Activated CD4-positive, alpha-beta T cell treated with anti-CD3 and anti-CD28 coated beads, Interleukin-2, amount 10 ng/mL, durations not matched to agents 7 days and 5 days (primary cell): ENCODE measurements at places on chromosomes 12 and 14.

GRCh38 chr12:6096527-6096926 is 27.9 kb downstream of the VWF start:
- DNase-seq = no peak

DNA sequence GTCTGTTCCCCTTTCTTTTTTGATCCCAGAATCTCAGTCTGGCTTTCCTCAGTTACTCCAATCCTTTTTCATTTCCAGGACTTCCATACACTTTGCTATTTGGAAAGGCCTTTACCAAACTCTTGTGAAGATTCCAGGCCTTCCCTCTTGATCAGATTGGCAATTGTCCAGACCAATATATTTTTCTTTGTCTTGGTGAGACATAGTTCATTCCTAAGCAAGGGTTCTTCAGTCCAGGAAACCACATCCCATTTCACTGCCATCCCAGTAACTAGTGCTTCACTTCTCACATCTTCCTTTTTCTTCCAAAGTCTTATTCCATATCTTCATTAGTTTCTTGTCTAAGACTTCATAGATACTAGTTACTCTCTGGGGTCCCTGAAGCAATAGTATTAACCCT is 2.1 kb upstream of the PTPRQ start:
- DNase-seq = no peak

DNA sequence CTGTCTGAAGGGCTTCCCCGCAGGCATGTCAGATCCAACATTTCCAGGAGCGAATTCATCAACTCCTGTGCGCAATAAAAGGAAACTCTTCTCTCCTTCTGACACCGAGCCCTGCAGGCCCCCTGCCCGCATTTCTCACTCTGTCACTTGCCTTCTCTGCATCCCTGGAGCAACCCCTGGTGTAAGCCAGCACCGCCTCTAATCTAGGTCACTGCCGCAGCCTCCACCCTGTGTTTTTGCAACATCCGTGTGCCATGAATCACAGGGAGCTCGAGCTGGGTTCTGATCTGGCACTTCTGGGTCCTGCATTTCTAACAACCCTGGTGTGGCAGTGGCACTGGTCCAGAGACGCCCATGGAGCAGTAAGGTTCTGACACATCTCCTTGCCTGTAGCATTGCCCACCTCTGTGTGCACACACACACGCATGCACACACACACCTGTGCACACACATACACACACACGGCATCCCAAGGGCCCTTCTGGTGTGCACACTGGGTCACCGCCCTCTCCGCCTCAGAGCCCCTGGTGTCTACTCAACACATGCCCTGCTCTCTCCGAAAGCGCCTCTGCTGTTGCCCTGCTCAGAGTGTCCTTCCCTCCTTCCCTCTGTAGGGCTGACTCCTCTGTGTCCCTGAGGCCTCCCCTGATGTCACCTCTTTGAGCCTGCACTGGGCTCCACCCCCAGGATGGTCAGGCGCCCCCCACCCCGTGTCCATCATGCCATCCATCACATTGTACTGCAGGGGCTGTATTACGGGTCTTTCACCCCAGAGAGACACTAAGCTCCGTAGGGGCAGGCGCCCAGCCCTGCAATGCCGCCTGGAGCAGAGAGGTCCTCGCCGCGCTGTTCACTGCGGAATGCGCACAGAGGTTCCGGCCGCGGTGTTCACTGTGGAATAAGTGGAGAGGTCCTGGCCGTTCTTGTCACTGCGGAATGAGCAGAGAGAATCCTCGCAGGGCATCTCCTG is 111.4 kb upstream of the SFSWAP start:
- DNase-seq = no peak

GRCh38 chr12:63942464-63943241 is 98.2 kb downstream of the SRGAP1 start:
- DNase-seq = no peak

- peak; percentile 39 for DNase-seq
These were observed 87.2 kb downstream of the SCN8A start for GRCh38 chr12:51678086-51678724.

GRCh38 chr12:97977870-97978405 is 515.3 kb downstream of the RMST start:
- no peak for DNase-seq

- peak; percentile 69 for DNase-seq
These were observed 90.6 kb downstream of the PAPOLA start for GRCh38 chr14:96592591-96593386.

DNA sequence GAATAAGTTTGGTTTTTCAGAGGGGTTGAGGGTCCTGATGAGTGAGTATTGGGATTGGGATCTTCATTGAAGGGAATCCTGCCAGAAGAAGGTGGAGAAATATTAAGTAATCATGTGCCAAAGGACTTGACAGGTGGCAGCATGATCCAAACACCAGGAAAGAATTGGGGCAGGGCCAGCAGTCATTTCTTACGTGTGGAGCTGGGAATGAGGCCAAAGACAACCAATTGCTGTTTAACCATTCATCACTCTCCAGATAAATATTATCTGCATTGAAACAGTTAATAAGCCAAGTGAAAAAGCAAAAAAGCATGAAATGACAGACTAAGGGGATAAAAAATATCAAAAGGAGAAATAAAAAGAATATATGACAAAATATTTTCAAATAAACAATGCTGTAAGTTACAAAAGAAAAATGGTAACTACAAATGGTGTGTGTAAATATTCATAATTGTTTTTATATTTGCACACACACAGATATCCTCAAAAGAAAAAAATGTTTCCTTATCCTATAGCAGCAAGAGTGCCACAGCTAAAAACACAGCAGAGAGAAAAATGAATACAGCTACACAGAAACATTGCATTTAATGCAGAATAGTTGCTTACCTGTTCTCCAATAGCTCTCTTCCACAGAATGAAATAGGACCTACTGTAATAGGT is 26.2 kb downstream of the C2CD5 start:
- no peak for DNase-seq

DNA sequence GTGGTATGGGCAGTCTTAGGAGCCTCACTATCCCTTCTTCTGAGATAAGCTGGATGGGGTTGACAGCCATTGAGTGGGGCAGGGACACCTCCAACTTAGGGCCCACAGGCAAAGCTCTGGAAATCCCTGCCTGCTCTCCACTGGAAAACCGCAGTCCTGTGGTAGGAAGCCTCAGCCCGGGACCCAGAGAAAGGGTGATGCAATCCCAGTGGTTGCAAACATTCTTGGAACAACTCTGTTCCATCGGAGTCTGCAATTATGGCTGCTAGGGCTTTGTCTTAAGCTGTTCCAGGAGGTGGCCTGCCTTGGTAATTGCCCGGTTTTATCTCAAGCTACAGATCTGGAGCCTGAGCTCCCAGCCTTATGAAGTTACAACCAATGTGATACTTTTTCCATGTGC is 133.4 kb downstream of the DICER1 start:
- no peak for DNase-seq

DNA sequence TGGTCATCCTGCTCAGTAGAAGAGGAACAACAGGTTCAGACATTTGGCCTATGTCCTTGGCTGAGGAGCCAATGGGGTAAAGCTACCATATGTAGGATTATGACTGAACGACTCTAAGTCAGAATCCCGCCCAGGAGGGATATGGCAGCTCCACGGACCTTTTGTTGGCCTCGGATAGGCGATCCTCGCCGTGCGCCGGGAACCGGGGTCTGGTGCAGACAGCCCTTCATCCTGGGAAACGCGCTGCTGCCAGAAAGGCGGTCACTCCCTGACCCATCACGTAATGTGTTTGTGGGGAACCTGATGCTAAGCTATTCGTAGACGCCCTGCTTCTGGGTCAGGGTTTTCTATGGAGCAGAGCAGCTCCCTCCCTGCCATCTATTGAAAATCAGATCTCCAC is 178.9 kb upstream of the ALG10B start:
- no peak for DNase-seq

- DNase-seq = no peak
These were observed 15.5 kb downstream of the ADGRD1 start for GRCh38 chr12:130969223-130969622.

- no peak for DNase-seq
These were observed 12.1 kb downstream of the BHLHE41 start for GRCh38 chr12:26112703-26113147.

DNA sequence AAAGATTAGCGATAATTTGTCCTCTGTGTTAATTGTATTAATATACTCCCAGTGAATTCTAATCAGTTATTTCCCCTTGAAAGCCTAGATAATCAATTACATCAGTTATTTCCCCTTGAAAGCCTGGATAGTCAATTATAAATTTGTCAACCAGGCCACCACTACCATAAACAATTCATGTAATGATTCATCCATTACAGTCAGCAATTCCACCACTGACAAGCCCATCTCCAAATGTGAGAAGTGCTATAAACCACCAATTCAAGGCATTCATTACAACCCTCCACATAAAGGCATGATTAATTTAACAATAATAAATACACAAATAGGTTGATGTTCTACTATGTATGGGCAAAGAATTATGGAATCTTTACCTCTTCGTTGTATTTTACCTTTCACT is 40.9 kb downstream of the INTS13 start:
- no peak for DNase-seq

GRCh38 chr12:5952031-5952430 is 7.0 kb upstream of the ANO2 start:
- DNase-seq = no peak

DNA sequence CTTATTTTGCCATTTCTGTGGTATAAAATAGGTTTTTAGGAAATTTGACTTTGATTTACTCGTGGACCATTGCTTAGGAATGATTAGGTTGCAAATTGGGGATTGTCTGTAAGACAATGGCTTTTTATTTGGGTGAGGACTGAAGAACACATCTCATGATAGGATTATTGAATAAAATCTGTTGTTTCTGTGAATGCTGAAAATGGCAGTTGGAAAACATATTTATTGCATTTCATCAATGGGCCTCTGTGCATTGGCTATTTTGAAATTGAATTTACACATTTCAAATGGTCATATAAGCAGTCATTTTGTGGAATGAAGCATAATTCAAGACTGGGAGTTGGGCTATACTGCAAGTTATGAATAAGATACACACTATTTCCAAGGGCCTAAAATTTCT is 46.0 kb downstream of the FGD4 start:
- DNase-seq = no peak

- no peak for DNase-seq
These were observed 1364.0 kb downstream of the FSCB start for GRCh38 chr14:43143106-43143505.
